ENCODE measurements at places on chromosomes 7 and 10. TPM values are rescaled to one million over a fixed set of nuclear protein-coding genes. Genes with fewer than 3 reads are reported as not detected.

Gene R3HCC1L
- total RNA-seq: 24.3 TPM

GRCh38 chr10:96325719-96326373 lies 21.6 kb downstream of the DNTT start:
- no peak for DNase-seq

- DNase-seq: no peak
Measured at GRCh38 chr7:127822822-127823508, 171.0 kb downstream of the SND1 start.

DNA sequence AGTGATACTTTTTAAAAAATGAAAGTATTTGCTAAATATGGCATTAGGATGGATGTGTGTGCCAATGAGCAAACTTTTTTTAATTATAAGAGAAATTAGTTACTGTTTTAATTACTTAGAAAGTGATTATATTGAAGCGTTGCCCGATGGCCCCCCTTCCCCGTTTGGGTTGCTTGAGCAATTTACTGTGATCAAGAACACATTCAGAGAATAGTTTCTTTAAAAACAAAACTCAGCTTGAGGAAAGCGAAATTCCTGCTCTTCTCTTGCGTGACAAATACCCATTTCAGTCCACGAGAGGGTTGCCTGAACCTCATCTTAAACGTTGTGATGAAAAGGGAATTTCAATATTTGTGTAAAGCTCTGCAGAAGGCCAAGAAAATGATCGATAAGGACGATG lies 234.1 kb downstream of the GATA3 start:
- no peak for DNase-seq

DNA sequence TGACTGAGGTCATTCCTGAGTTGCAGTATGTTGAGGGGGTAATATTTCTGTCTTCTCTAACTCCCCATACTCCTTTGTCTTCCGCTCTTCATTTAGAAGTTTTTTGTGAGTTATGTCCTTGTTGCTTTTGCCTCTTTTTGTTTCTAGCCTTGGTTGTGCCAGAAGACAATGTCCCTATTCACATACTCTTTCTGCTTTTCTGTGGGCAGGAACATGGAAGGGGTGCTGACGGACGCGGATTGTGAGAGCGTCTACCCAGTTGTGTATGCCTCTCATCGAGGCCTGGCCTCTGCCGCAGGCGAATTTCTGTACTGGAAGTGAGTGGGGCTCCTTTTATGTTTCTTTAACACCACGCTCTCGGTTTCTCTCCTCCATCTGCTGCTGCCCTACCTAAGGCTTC lies 20.5 kb downstream of the STAG3 start:
- no peak for DNase-seq

All from renal cortical epithelial cell (primary cell).